Frontal cortex (tissue), 4 donors: ENCODE measurements at places on chromosomes 4 and X.

- DNase-seq, result no peak
These were observed 2691.0 kb downstream of the PCDH7 start for GRCh38 chr4:33411182-33411581.

GRCh38 chrX:143363419-143363818 is 153.9 kb downstream of the SPANXN3 start:
- no peak for DNase-seq

DNA sequence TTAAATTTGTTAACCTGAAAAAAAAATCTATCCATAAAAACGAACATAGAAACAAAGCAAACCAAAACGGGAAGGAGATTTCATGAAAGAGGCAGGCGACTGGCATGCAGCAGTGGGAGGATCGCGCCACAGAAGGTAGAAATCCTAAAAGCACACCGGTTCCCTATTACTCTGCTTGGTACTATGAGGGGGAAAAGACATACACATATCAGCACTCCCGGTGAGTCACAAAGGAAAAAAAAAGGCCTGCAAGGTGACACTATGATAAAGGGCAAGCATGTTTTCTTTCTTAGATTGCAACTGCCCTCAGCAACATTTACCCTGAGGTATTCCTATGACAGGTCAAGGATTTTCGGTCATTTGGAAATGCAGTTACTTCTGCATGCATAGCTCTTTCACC is 60.6 kb upstream of the NAP1L5 start:
- no peak for DNase-seq

DNA sequence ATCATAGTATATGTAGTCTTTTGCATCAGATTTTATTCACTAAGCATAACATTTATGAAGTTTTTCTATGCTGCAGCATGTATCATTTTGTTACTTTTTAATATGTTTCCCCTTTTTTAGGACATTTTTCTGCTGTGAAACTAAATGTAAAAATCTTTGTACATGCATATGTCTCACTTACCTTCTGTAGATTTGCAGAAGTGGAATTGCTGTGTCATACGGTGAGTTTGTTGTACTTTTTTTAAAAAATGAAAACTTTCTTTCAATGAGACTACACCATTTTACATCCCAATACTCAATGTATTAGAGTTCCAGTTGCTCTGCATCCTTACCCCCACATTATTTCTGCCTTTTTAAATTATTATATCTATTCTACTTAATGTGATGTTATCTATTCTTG is 868.9 kb downstream of the PDHA2 start:
- DNase-seq, result no peak

GRCh38 chr4:37674439-37674838 is 11.7 kb downstream of the RELL1 start:
- no peak for DNase-seq

DNA sequence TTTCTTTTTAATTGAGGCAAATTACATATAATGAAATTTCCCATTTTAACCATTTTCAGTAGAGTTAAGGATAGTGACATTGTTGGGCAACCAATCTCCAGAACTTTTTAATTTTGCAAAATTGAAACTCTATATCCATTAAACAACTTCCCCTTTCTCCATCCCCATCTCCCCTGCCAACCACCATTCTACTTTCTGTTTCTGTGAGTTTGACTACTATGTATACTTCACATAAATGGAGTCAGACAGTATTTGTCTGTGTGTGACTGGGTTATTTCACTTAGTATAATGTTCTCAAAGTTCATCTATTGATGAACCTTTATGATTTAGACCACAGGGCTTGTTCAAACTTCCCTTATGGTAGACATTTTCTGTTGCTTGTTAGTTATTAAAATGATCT is 364.5 kb upstream of the MAD2L1 start:
- DNase-seq, result no peak

DNA sequence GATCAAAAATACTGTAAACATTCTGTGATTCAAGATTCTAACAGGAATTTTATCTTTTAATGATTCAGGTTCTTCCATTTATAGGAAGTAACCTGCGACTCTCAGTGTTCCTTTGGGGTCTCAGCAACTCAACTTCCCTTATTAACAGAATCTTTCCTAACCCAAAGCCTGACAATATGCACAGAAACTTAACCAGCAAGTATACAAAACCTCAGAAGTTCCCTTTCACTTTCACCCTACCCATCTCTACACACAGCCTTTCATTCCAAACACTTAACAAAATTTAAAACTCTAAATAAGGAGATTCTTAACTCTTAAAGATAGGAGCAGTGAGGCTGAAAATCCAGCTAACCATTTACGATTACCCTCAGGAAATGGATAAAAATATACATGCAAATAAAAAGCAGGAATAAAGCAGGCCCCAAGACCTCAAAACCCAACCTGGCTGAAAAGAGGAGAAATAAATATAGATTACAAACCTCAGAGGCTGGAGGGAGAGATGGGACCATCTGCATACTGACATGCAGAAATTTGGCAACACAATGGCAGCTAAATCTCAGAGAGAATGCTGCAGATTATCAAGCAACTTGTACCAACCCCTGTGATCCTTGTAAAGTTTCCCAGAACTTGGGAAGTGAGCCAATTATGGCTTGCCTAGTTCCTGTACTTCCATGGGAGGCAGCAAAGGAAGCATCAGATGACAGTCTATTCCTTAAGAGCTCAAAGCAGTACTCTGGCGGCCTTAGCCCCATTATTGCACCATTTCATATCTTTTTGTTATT is 101.0 kb downstream of the ATP11C start:
- no peak for DNase-seq

GRCh38 chrX:68398291-68398690 is 35.0 kb downstream of the OPHN1 start:
- no peak for DNase-seq

DNA sequence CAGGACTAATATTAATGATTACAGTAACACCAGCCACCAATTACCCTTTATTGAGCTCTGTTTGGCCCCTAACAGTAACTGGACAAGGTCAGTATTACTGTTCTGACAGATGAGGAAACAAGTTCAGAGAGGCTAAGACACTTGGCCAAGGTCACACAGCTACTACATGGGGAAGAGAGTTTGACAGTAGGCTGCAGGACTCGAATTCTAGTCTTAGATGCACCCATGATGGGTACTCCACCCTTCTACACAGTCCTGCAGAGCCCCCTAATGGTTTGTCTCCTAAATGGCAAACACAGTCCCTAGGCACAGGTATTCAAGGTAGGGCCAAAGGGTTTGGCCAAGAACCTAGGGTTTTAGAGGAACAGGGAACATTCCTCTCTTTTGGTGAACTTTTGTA is 93.9 kb downstream of the NSUN7 start:
- DNase-seq, result no peak

DNA sequence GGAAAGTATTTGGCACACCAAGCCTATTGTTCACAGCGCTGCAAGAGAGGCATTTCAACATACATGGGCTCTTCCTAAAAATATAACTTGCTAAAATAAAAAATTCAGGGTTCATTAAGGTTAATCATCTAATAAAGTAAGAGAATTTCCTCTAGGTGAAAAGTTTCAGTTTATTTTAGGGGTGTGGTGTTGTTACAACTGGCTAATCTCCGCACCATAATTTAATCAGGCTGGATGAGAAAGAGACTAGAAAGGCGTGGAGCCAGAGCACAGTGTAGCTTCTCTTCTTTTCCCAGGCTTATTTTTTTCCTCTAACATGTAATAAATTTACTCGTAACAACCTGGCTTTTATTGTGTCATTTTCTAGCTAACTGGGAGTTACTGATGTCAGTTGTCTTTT is 47.9 kb downstream of the FHL1 start:
- DNase-seq, result no peak

- no peak for DNase-seq
These were observed 37.6 kb upstream of the HPGD start for GRCh38 chr4:174559894-174560293.

- DNase-seq, result no peak
These were observed 605.2 kb upstream of the EPHA5 start for GRCh38 chr4:66275411-66276038.

GRCh38 chr4:5166377-5166776 is 115.1 kb downstream of the STK32B start:
- DNase-seq, result no peak

DNA sequence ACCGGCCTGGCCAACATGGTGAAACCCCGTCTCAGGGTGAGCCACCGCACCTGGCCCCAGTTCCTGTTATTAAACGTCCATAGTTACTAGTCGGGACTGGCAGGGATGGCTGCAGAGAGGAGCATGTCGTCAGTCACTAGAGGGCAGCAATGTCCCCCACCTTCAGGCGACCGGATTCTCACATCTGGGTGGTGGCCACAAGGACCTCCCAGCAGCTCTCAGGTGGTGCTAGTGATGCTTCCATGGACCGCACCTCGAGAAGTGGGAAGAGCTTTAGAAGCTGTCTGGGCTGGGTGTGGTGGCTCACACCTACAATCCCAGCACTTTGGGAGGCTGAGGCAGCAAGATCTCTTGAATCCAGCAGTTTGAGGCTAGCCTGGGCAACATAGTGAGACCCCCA is 13.3 kb upstream of the IL3RA start:
- DNase-seq, result no peak

DNA sequence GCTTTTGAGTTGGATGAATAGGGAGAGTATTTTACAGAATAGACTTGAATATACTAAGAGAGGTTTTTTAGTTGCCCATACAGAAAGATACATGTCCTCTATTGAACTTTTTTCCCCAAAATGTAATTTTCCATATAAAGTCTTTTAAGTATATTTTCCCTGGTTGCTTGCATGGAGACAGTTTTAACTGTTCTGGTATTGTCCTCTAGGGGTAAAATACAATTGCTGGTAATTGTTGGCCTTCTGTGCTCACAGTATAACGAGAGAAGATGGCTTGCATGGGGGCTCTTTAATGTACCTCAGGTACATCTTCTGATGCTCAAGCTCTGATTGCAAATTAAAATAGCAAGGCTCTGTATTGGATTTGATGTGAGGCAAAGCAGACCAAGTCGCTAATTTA is 136.1 kb downstream of the ARX start:
- no peak for DNase-seq

DNA sequence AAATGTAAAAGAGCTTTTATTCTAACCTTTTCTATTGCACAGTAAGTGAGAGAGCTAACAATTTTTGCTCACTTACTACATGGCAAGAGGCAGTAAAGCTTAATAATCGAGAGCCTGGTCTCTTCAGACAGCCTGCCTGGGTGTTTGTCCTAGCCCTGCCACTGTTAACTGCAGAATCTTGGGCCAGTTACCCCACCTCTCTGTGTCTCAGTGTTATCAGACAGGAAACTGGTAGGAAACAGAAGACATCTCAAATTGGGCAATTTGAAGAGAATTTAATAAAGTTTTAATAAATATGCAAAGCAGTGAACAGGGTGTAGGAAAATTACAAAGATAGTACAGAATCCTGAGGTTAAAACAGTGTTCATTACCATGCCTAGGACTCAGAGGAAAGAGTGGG is 13.4 kb downstream of the STAP1 start:
- no peak for DNase-seq

GRCh38 chr4:125735102-125735501 is 420.3 kb downstream of the FAT4 start:
- no peak for DNase-seq

- DNase-seq, result no peak
These were observed 33.4 kb downstream of the SEPTIN11 start for GRCh38 chr4:76982638-76983584.

- no peak for DNase-seq
These were observed 108.4 kb downstream of the LINC00632 start for GRCh38 chrX:140817943-140818342.

DNA sequence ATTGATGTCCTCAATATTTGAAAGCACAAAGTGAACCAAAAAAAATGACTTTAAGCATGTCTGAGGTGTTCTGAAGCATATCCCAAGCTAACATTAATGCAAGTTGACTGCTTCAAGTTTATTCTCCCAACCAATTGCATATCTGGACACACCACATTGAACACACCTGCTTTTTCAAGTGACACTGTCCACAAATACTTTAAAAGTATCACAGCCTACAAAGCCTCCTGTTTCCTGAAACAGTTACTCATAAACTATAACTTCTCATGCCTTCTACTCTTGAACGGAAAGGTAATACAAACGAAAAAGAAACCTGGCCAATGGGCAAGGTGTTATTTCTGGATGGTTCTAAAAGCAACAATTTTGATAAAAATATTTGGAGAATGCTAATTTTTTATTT is 1.1 kb downstream of the CDKL2 start:
- DNase-seq, result no peak

- DNase-seq, result no peak
These were observed 104.5 kb upstream of the GATB start for GRCh38 chr4:151865312-151865711.

DNA sequence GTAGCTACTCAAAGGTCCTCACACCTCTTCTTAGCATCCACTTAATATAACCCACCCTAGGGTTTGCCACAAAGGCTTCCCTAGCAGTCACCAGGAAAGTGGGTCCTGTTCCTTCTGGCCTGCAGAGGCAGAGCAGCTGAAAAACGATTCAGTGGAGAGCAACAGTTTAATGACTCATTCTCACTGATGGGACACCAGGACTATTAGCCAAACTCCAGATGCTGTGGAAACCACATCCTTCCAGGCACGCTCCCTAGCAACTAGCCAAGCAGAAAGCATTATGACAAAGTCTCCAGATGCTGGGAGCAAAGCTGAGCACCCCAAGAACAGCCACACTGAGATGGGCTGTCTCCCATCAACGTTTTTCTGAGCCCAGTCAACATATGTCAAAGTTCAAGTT is 30.3 kb upstream of the UTP14A start:
- DNase-seq, result no peak

DNA sequence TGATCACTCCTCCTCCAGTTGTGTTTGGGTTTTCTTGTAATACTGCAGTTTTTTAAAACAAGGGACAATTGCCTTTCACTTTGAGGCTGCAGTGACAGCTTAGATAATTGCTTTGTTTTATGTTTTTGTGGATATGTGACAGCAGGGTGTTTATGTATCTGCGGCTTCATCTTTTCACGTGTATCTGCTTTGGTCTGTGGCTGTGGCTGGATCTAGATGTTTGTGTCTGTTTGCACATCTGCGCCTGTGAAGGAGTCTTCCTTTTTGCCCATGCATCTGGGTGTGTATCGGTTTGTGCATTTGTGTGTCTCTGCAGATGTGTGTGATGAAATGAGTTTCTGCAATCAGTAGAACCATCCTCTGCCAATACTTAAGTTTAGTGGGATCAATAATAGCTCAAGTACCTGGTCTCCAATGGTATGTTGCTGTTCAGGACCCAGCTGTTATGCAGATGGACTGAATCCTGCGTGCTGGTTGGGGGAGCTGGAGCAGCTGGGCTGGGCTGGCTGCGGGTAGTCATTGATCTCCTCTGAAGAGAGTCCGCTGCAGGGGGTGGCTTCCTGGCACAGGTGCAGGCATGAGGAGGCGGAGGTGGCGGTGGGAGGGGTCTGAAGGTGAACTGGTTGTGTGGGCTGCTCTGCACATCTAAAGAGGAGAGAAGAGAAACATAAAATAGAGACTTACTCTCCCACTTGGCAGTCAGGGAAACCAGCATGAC is 390.3 kb downstream of the SH2D1A start:
- no peak for DNase-seq

DNA sequence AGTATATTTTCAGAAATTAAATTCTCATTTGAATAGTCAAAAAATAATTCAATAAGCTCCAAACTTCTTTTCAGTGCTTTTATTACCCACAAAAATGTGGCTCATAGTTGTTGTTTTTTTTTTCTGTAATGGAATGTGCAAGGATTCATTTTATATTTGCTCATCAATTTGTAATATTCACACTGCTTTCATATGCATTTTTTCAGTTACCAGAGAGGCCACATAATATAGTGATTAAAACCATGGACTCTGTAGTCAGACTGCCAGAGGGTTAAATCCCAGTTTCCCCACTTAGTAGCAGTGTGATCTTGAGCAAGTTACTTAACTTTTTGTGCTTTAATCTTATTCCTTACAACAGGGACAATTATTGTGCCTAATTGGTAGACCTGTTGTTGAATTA is 64.5 kb downstream of the FAM9B start:
- no peak for DNase-seq

- DNase-seq, result no peak
These were observed 22.1 kb upstream of the SMIM14 start for GRCh38 chr4:39660757-39661156.
